ENCODE measurements at places on chromosomes 5 and 9. TPM values are rescaled to one million over a fixed set of nuclear protein-coding genes. Genes with fewer than 3 reads are reported as not detected.

PRR16 gene
- 1.5 TPM for total RNA-seq

GFI1B gene
- not detected for total RNA-seq

HDHD3 gene
- 35.2 TPM for total RNA-seq

WDR38 gene
- total RNA-seq, result not detected

- no peaks in the 10 kb centered on the region for H3K4me1 ChIP-seq
- H3K27me3 ChIP-seq, result peaks cover 14% of the 10 kb centered on the region
- H3K36me3 ChIP-seq, result no peaks in the 10 kb centered on the region
- DNase-seq, result no peak
- no peak overlapping the region for H3K4me3 ChIP-seq
Observed at GRCh38 chr9:995192-995591, 18.7 kb downstream of the DMRT3 start.

GRCh38 chr9:121259935-121260334 is 8.0 kb upstream of the GSN start:
- H3K4me3 ChIP-seq, result no peak overlapping the region
- H3K27ac ChIP-seq, result no peak overlapping the region
- peaks cover 27% of the 10 kb centered on the region for H3K27me3 ChIP-seq
- H3K4me1 ChIP-seq, result no peaks in the 10 kb centered on the region
- DNase-seq, result no peak

- peak; percentile 15 for DNase-seq
- H3K36me3 ChIP-seq, result no peaks in the 10 kb centered on the region
- H3K27ac ChIP-seq, result no peak overlapping the region
- no peak overlapping the region for H3K4me3 ChIP-seq
- H3K27me3 ChIP-seq, result peaks cover 12% of the 10 kb centered on the region
- no peaks in the 10 kb centered on the region for H3K4me1 ChIP-seq
Observed at GRCh38 chr5:115097236-115097635, 72.5 kb downstream of the TRIM36 start.

DNA sequence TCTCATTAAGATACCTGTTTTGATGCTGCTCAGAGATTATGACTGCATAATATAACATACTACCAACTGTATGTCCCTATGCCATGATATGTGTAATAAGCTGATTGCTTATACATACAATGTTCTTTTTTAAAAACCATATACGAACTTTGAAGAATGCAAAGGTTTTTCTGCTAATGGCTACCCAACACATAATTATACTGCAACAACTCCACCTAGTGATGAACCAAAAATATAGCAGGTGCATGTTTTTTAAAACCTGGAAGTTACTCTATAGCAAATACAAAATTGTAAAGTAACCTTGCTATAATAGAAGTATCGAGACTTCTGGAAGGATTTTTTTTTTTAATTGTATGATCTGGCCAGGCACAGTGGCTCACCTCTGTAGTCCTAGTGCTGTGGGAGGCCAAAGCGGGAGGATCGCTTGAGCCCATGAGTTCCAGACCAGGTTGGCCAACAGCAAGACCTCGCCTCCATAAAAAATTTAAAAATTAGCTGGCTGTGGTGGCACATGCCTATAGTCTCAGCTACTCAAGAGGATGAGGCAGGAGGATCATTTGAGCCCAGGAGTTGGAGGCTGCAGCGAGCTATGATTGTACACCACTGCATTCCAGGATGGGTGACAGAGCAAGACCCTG is 49.1 kb downstream of the HOMER1 start:
- no peak overlapping the region for H3K4me3 ChIP-seq
- no peaks in the 10 kb centered on the region for H3K27me3 ChIP-seq
- H3K36me3 ChIP-seq, result no peaks in the 10 kb centered on the region
- H3K4me1 ChIP-seq, result no peaks in the 10 kb centered on the region
- DNase-seq, result no peak

TRAF1 gene
- 1.5 TPM for total RNA-seq

RPS23 gene
- total RNA-seq, result 1,390 TPM
